IMR-90 (cell line): ENCODE measurements at places on chromosomes 4 and X. TPM values are rescaled to one million over a fixed set of nuclear protein-coding genes. Genes with fewer than 3 reads are reported as not detected.

DNA sequence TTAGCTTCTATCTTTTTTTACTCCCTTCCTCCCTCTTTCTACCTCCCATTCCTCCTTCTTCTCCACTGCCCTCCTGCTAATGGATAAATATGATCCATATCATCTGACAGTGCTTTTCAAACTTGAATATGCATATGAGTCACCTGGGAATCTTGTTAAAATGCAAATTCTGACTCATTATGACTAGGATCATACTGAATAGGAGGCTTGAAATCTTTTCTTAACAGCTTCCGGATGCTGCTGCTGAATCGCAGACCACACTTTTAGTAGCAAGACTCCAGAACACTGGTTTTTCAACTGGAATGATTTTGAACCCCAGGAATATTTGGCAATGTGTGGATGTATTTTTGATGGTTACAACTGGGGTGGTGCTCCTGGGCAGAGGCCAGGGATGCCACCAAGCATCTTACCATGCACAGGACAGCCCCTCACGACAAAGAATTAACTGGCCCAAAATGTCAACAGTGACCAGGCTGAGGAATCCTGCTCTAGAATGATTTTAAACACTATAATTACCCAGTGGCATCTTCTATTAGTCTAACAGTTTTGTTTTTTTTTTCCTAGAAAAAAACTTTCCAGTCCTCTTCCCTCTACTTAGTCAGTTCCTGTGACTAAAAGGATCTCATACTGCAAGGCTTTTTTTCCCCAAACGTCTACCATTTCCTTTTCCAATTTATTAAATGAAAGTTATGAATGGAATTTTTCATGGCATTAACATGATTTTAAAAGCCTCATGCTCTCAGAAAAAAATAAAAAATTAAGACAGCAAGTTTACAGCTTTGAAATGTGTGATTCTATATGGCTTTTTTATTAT is 10.6 kb upstream of the PYURF start:
- H3K27ac ChIP-seq = peak overlapping the region; percentile 96
- DNase-seq = peak; percentile 94
- H3K27me3 ChIP-seq = no peaks in the 10 kb centered on the region
- no peak overlapping the region for H3K4me3 ChIP-seq
- peaks cover 4% of the 10 kb centered on the region for H3K4me1 ChIP-seq
- no peaks in the 10 kb centered on the region for H3K36me3 ChIP-seq

DNA sequence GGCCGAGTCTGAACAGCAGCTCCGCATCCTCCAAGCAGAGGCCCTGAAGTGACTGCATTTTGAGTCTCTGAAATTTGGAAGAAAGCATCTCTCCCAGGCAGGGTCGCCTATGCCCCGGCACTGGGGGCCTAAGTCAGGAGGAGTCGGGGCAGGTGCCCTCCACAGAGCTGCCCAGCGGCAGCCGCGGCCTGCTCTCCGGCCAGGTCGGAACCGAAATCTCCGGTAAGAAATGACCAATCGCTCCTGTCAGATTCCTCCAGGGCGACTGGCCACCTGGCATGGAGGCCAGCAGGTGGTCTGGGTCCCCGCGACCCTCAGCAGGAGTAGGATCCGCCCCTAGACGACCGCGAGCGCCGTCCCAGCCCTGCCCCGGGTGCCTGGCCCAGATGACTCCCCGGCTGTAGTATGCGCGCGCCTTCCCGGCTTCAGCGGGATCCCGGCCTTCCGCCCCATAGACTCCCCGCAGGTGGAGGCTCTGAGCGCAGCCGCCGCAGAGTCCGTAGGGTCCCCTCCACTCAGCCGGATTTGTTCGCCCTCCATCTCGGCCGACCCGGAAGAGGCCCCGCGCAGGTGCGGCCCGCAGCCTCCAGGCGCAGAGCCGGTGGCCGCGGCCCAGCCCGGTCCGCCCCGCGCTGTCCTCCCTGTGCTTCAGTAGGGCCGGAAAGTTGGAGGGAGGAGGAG is 1.5 kb downstream of the NKX1-1 start:
- DNase-seq = no peak
- no peaks in the 10 kb centered on the region for H3K4me1 ChIP-seq
- no peak overlapping the region for H3K4me3 ChIP-seq

DNA sequence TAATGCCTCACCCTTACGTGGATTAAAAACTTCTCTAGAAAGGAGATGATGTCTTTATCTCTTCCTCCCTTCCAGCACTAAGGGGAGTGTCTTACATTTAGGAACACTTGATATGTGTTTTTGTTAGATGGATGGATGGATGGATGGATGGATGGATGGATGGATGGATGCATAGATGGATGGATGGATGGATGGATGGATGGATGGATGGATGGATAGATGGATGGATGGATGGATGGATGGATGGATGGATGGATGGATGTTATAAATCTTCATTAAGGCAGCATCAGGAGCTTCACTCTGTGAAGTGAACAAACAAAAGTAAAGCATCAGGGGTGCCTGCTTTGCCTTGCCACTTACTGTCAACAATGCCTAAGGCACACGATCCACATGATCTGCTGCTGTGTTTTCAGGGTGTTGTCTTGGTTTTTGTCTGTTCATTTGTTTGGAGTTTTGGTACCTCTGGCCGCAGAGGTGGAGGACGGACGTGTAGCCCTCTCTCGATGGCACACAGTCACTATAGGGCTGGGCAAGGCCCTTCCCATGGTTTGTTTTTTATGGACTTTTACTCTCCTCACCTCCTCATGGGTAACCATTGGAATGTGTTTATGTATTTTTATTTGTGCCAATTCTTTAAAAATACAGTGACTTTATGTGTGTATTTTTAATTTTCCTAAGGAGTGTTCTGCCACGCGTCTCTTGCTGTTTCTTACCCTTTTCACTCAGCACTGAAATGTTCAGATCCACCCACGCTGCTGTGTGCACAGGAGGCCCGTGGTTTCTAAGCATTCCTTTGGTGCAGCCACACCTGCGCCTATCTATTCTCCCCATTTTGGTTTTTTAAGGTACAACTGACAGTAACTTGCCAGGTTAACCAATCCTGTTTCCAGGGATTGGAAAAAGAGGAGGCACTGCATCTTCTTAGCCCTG is 91.8 kb upstream of the ENPP6 start:
- no peak for DNase-seq
- no peak overlapping the region for H3K27ac ChIP-seq
- H3K4me3 ChIP-seq = no peak overlapping the region
- H3K4me1 ChIP-seq = no peaks in the 10 kb centered on the region
- H3K27me3 ChIP-seq = no peaks in the 10 kb centered on the region

DNA sequence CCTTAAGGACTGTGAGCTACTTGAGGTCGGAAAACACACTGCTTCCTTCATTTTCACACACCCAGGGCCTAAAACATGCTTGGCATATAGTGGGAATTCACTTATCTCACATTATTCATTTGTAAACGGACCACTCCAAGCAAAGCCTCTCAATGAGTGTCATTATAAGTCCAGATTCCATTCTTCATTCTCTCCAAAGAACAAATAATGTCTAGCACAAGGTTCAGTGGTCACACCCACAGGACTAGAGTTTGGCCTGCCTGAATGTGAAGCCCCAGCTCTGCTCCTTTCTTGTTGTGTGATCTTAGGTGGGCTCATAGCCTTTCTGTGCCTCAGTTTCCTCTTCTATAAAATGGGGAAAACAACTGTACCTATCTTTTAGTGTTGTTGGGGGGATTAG is 119.6 kb upstream of the NDP start:
- no peak overlapping the region for H3K4me3 ChIP-seq
- H3K27me3 ChIP-seq = peaks cover 8% of the 10 kb centered on the region
- H3K4me1 ChIP-seq = no peaks in the 10 kb centered on the region
- H3K36me3 ChIP-seq = no peaks in the 10 kb centered on the region
- no peak overlapping the region for H3K27ac ChIP-seq

RAB41 gene
- not detected in 2 replicates for polyA plus RNA-seq

DNA sequence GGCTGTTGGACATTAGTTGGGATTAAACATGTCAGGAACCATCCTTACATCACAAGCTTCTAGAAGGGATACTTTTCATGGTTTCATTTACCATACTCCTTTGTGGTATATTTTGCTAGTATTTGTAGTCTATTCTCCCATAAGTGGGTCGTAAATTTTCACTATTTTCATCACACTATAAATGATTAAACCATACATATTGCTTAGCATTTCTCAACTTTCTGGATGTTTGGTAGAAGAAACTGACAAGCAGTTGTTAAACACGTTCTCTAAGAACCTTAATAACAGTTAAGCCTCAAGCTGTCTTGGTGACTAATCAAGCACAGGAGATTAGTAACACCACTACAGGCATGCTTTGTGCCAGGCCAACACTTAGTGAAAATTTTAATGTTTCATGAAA is 375.5 kb downstream of the NAF1 start:
- DNase-seq = no peak
- H3K27ac ChIP-seq = no peak overlapping the region
- H3K4me3 ChIP-seq = no peak overlapping the region
- no peaks in the 10 kb centered on the region for H3K27me3 ChIP-seq
- no peaks in the 10 kb centered on the region for H3K36me3 ChIP-seq
- no peaks in the 10 kb centered on the region for H3K4me1 ChIP-seq

- no peaks in the 10 kb centered on the region for H3K36me3 ChIP-seq
- H3K27me3 ChIP-seq = no peaks in the 10 kb centered on the region
- no peak overlapping the region for H3K4me3 ChIP-seq
- DNase-seq = no peak
- H3K4me1 ChIP-seq = peaks cover 6% of the 10 kb centered on the region
These were observed 25.7 kb downstream of the MAPK10 start for GRCh38 chr4:86334020-86334750.

- H3K27ac ChIP-seq = no peak overlapping the region
- peak; percentile 30 for DNase-seq
- H3K4me1 ChIP-seq = peaks cover 4% of the 10 kb centered on the region; the same call in 1 of the 2 replicates
- H3K27me3 ChIP-seq = peaks cover 11% of the 10 kb centered on the region
- no peaks in the 10 kb centered on the region for H3K36me3 ChIP-seq
These were observed 11.8 kb upstream of the HSD17B10 start for GRCh38 chrX:53445977-53446376.

IL21 gene
- polyA plus RNA-seq = not detected in 2 replicates
